ENCODE measurements at places on chromosomes 16 and 17.

DNA sequence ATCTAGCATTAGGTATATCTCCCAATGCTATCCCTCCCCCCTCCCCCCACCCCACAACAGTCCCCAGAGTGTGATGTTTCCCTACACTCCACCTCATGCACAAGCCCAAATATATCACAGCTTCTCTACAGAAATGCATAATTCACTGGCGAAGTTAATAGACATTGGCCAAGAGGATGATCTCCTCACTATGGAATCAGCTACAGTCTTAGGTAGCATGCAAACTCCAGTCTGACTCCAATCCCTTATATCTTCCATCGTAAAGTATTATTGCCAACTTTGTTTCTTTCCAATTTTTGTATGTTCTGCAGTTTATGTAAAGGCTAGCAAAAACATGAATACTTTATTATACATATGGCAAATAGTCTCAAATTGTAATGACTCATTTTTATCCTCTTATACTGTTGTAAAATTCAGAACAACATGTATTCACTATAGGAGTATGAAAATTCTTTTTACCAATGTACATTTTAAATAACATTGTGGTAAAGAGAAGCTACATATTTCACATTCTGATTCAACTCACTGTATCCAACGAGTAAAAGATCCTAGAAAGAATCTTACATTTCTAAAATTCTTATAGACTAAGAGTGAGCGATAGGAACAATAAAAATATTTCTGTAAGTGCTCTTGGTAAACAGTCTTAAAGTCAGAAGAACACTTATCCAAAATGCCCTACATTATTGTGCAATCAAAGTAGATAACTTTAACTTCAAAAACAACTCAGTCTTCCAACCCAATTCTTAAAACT lies 871 bp downstream of the ABCA8 start:
- DNase-seq, result no peak

DNA sequence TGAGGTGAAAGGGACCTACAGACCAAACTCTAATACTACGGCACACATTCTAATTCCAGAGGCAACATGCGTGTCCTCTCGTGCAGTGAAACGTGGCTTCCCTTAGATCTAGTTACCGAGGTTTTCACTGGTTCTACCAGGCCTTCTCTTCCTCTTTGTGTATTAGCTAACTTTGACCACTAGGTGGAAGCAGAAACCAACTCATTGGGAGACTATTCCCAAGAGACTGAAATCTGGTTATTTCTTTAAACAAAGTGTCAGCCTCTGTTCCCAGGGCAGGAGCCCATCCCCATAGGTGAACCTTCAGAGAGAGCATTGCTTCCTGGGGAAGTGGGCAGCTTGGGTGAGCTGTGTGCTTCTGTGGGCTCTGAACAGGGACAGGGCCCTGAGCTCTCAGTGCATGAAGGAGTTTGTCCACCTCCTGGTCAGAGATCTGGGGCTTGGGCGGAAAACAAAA lies 19.7 kb upstream of the RCVRN start:
- peak; percentile 91 for DNase-seq

DNA sequence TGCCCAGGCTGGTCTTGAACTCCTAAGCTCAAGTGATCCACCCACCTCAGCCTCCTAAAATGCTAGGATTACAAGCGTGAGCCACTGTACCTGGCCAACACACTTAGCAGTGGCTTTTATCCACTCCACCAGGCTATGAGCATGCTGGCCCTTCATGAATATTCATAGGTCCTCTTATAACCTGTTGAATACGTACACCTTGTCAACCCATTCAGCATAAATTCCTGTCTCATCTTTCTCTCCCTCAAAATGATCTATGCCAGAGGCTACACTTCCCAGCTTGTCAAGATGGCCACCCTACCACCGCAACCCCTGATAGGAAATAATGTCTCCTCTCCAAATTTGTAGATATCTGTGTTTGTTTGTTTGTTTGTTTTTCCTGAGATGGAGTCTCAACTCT lies 11.0 kb upstream of the ZG16 start:
- DNase-seq, result no peak

DNA sequence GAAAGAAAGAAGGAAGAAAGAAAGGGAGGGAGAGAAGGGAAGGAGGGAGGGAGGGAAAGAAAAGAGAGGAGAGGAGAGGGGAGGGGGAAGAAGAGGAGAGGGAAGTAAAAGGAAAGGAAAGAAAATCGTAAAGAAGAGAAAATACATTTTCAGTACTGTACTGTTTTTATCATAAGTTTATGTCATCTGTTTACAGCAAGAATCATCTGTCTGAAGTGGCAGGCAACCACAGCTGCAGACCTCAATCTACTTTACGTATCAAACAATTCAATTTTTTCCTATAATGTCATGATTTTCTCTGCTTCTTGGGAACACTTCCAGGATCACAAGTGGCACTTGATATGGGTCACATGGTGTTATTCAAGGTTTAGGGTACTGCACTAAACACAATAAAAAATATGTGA lies 58.3 kb downstream of the USP32 start:
- DNase-seq, result peak; percentile 19

- DNase-seq, result no peak
These were observed 120.1 kb downstream of the RAB11FIP4 start for GRCh38 chr17:31511580-31511979.

DNA sequence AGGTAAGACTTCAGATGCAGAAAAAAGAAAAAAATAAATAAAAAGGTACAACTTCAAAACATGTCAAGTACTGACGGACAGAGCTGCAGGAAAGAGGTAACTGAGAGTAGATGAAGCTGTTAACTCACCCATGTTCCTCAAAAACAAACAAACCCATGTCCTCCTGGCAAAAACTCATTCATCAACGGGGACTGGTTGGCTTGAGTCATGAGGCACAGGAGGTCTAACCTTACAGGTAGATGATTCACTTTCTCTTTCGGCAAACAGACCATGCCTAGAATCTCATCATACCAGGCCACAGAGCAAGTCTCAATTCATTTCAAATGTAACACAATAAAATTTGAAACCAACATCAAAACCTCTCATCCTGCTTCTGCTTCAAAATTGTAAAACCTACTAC lies 12.3 kb upstream of the FASN start:
- DNase-seq, result no peak

GRCh38 chr16:5500526-5500925 lies 402.9 kb upstream of the EEF2KMT start:
- no peak for DNase-seq

DNA sequence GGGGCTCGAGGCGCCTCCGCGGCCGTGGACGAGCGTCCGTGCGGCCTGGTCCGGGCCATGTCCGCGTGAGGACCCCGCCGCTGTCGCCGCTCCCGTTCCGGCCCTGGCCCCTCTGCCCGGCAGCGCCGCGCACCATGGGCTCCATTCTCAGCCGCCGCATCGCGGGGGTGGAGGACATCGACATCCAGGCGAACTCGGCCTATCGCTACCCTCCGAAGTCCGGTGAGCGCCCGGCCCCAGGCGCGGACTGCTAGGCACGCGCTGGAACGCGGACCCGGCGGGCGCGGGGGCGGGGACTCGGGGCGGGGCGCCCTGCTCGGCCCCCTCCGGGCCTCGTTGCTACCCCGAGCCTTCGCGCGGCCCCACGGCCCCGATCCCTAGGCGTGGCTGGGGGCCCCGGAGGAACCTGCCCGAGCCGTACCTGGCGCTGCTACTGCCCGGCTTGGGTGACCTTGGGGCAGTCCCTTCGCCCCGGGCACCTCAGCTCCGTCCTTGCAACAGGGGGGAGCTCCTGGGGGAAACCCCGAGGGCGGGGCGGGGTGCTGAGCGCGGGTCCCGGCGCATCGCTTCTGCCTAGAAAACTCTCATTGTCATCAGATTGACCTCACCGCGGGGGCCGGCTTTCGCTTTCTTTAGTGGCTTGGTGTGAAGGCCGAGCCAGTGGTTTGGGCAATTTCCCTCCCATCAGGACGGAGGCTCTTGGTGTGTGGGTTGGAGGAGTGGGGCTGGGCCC lies 367 bp downstream of the MGRN1 start:
- DNase-seq, result peak; percentile 60

GRCh38 chr16:30482366-30482765 lies 9.8 kb downstream of the ITGAL start:
- no peak for DNase-seq

GRCh38 chr17:45920083-45920482 lies 25.7 kb downstream of the MAPT start:
- DNase-seq, result no peak

- peak; percentile 6 for DNase-seq
These were observed 30.2 kb downstream of the AATF start for GRCh38 chr17:36978810-36979564.

DNA sequence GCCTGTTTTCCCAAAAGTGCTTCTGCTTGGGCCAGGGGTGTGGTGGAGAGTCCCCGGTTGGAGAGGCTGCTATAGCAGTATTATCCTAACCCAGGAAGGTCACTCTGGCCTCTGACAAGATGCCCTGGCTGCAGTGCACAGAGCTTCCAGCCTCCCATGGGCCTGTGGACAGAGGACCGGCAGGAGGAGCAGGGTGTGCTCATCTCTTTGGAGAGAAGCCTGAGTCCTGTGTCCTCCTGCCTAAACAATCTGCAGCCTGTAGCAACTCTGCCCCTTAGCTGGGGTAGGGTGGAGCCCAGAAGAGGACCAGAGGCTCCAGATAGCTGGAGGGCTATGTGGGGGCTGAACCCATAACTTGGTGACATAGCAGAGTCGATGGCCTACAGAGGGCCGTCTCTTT lies 78.0 kb downstream of the MPRIP start:
- DNase-seq, result no peak

DNA sequence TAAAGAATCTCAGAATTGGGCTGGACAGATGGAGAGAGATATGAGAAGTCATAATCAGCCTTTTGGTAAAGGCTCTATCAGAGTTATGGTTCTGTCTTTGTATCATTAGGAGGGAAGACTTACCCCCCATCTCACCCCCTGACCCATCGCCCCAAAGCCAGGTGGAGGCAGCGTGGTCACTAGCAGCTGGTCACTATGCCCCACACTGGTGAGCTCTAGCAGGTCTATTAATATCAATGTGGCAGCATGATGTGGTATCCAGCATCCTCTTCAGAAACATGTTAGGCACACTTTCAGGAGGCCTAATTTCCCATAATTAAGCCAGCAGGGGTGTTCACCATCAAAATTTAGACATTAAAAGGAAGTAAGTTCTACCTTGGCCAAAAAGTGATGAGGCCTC lies 183.8 kb upstream of the COX10 start:
- DNase-seq, result no peak

DNA sequence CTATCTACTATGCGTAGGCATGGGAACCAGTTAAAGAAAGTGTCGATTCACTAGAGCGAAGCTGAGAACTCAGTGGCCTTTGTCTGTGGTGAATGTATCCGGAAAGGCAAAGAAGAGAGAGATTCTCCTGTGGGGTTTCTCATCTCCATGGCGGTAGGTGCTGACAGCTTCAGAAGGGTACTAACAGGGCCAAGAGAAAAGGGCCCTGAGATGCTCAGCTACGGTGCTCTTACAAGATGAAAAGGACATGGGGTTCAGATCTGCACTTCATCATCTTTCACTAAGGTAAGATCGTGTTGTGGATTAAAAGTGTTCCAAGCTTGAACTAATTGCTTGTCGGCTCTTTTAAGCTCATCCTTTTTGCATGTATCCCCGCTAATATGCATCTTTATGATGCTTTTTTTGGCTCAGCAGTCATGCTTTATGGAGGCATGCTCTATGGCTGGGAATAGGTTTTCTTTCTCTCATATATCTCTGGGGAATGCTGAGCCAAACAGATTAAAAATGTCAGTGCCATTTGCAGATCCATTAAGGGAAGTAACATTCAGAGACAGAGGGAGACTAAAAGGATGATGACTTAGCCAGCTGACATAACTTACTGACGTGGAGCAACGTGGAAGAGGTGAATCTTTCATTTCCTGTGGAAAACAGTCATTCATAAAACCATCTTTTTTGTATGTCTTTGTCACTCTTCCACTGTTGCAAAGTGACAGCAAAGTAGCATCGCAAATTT lies 29.9 kb downstream of the KCNJ16 start:
- no peak for DNase-seq

GRCh38 chr16:4301177-4301576 lies 14.7 kb upstream of the GLIS2 start:
- no peak for DNase-seq

DNA sequence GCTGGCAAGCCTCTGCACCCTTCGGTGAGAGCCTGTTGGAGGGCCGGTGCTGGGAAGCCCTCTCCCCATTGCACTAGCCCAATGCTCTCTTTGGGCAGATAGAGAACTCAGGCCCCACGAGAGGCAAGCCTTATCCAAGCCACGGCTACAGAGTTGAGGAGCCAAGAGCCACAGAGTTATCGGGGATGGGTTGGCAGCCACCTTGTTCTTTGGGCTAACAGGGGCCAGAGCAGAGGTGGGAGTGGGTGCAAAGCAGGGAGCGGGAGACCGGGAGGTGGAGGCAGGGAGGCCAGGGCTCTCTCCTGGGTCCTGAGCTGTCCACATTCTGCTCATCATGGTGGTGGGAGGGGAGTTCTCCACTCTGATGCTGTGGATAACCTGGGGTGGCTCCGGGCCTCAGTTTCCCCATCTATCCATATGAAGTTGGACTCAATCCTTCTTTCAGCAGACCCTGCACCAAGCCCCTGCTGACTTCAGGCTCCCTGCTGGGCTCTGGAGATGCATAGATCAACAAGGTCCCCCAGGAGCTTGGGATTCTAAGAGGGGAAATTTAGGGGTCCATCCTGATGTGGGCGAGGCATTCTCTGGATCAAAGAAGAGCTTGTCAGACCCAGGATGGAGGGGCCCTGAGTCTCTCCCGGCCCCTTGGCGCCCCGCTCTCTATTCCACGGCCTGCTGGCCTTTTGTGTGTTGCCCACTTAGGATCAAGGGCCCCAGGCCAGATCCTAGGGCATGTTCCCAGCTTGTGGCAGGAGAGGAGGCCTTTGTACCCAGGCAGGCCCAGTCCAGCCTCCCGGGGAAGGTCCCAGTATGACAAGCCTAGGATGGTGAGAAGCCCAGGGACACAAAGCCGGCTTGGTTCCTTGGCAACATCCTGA lies 557 bp upstream of the CX3CL1 start:
- DNase-seq, result no peak

- DNase-seq, result peak; percentile 66
These were observed 13.7 kb downstream of the SYCE1L start for GRCh38 chr16:77212741-77213541.

GRCh38 chr16:65373097-65373496 lies 251.2 kb upstream of the CDH11 start:
- no peak for DNase-seq

DNA sequence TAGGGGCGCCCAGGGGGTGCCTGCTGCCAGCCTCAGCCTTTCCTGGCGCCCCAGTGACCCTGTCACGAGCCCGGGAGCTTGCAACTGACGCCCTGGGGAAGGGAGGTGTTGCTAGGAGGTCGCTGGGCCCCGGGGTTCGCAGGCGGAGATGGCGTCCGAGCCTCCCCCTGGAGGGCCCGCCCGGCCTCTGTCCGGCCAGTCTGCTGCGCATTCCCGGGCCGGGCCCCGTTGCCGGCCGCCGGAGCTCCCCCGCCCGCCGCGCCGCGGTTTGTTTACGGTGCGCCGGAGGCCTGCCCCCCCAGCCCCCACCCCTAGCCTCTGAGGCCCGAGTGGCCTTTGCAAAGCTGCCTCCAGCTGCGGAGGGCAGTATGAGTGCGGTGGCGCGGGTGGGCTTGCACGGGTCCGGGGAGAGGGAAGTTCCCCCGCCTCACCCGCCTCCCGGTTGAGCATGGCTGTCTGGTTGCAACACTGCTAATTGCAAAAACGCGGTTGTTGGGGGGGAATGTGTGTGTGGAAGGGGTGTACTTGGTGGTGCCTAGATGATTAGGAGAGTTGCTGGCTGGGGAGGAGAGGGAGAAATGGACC lies 514 bp downstream of the THRA start:
- DNase-seq, result peak; percentile 40

- DNase-seq, result no peak
These were observed 64.5 kb upstream of the SHISA6 start for GRCh38 chr17:11176549-11176948.

All from tongue (tissue), 3 donors.